ENCODE measurements at places on chromosomes 6 and 20. TPM values are rescaled to one million over a fixed set of nuclear protein-coding genes. Genes with fewer than 3 reads are reported as not detected.

The PLCB1 gene
- 1.6 TPM for total RNA-seq

The BMP6 gene
- total RNA-seq: 2.1 TPM

The HTR1E gene
- total RNA-seq: under 0.01 TPM

The ALDH8A1 gene
- 0.11 TPM for total RNA-seq

The BTN2A1 gene
- total RNA-seq: 16.1 TPM

The SPATS1 gene
- not detected for total RNA-seq

The ZKSCAN3 gene
- 3.9 TPM for total RNA-seq

The CGA gene
- total RNA-seq: not detected

The TAF4 gene
- total RNA-seq: 6.0 TPM

The PXT1 gene
- total RNA-seq: 0.11 TPM

The ASIP gene
- total RNA-seq: not detected

The HLA-DRA gene
- total RNA-seq: not detected

The ARMH2 gene
- not detected for total RNA-seq

The GPR31 gene
- total RNA-seq: not detected

The ENPP3 gene
- 0.11 TPM for total RNA-seq

The TFAP2C gene
- total RNA-seq: 39.7 TPM

The WFDC10B gene
- not detected for total RNA-seq

The TRIM15 gene
- not detected for total RNA-seq

The KCNK16 gene
- not detected for total RNA-seq

The NKAIN4 gene
- total RNA-seq: not detected

The CALHM5 gene
- under 0.01 TPM for total RNA-seq

The MYB gene
- total RNA-seq: not detected

The ZFP57 gene
- 1.6 TPM for total RNA-seq

The PCSK2 gene
- total RNA-seq: not detected

The NEURL2 gene
- total RNA-seq: 3.5 TPM

The SMLR1 gene
- not detected for total RNA-seq

The TSPO2 gene
- not detected for total RNA-seq

The AHI1 gene
- 13.7 TPM for total RNA-seq

The OTOR gene
- total RNA-seq: not detected

The GPX5 gene
- total RNA-seq: not detected

The OARD1 gene
- 8.2 TPM for total RNA-seq

The PGC gene
- not detected for total RNA-seq

The TGM6 gene
- total RNA-seq: not detected

The CCND3 gene
- 151 TPM for total RNA-seq

The TAGAP gene
- total RNA-seq: 0.39 TPM

The ZDHHC14 gene
- 11.4 TPM for total RNA-seq

The LINC00237 gene
- total RNA-seq: not detected

The FAM184A gene
- total RNA-seq: 0.11 TPM

The MOG gene
- total RNA-seq: not detected

The RFX6 gene
- not detected for total RNA-seq

The MDFI gene
- 402 TPM for total RNA-seq

The PRR18 gene
- not detected for total RNA-seq

The GPR63 gene
- total RNA-seq: 2.1 TPM

The CUL9 gene
- total RNA-seq: 40.4 TPM

The SIRPB2 gene
- total RNA-seq: not detected

The ZBTB46 gene
- total RNA-seq: 1.6 TPM

The RHAG gene
- not detected for total RNA-seq
